Left colon (tissue), 2 donors: ENCODE measurements at places on chromosomes 4 and X.

GRCh38 chr4:88226143-88226542, 58.2 kb downstream of the PPM1K start:
- no peak for DNase-seq

GRCh38 chr4:142743121-142743825, 102.8 kb downstream of the INPP4B start:
- DNase-seq, result no peak

GRCh38 chrX:10172877-10173276, 16.1 kb downstream of the CLCN4 start:
- DNase-seq, result no peak

DNA sequence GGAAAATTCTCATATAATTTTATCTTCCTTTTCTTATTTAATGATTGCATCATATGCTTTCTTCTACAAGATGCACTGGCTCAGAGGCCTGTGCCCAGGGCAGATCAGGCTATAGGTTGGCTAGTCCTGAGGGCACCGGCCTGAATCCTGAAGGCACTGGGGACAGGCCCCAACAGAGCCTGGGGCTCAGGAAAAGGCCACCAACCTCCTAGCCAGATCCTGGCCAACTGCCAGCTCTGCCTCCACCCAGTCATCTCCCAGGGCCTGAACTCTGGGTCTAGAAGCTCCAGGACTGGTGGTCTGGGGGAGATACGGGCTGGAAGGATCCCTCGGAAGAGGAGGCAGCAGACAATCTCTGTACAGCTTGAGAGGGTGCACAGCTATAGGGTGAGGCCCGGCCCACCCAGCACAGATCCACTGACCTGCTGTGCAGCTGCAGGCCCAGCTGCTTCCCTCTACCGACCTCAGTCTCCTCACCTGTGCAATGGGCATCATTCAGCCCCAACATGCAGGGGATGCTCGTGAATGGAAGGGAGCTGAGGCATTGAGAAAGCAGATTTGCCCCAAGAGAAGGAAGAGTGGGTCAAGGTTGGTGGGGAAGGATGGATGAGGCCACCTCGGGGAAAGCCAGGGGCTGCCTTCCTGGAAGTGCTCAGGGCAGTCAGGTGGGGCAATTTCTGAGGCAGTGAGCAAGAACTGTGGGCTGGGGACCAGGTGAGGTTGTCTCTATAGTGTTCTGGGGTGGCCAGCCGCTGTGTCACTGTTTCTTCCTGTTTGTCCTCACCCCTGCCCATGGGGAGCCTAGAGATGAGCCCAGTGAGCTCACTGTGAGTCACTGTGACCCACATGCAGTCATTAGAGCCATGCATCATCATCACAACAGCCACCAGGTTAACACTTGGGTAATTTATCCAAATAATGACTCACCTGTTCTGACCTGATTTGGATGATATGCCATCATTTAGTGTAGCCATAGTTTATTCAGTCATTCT, 22.4 kb upstream of the XAGE2 start:
- no peak for DNase-seq

- no peak for DNase-seq
Measured at GRCh38 chr4:183962419-183962818, 57.3 kb downstream of the STOX2 start.

DNA sequence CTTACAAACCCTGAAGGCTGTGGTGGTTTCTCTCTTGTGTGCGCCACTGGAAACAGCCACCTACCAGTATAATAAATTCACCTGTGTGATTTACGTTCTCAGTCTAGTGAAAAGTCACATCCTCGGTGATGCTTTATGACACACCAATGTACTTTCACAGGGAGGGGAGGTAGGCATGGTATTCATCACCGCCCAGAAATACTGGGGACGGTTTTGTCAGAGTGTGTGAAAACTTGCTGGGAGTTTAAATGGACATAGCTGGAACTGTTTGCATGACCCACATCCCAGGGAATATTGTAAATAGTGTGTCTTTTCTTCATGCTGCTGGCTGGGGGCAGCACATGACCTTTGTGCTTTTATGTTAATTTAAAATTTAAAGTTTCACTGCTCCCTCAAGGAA, 421.8 kb downstream of the MAPK10 start:
- no peak for DNase-seq

- no peak for DNase-seq
Measured at GRCh38 chrX:133745349-133745748, 240.0 kb downstream of the GPC3 start.

- no peak for DNase-seq
Measured at GRCh38 chr4:113987382-113987941, 8.0 kb upstream of the ARSJ start.

DNA sequence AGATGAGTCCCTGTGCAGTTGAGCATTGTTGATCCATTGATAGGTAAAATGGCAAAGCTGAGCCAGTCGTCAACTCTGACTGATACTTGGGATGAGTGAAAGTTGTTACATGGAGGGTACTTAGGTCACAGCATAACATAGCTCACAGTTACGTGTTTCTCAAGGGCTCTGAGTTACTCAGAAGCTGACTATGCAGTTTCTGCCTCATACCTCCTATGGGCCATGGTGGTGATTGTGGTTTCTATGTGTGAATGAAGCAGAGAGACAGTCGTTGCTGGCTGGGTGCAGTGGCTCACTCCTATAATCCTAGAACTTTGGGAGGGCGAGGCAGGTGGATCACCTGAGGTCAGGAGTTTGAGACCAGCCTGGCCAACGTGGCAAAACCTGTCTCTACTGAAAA, 30.8 kb downstream of the FRMPD3 start:
- DNase-seq, result no peak

DNA sequence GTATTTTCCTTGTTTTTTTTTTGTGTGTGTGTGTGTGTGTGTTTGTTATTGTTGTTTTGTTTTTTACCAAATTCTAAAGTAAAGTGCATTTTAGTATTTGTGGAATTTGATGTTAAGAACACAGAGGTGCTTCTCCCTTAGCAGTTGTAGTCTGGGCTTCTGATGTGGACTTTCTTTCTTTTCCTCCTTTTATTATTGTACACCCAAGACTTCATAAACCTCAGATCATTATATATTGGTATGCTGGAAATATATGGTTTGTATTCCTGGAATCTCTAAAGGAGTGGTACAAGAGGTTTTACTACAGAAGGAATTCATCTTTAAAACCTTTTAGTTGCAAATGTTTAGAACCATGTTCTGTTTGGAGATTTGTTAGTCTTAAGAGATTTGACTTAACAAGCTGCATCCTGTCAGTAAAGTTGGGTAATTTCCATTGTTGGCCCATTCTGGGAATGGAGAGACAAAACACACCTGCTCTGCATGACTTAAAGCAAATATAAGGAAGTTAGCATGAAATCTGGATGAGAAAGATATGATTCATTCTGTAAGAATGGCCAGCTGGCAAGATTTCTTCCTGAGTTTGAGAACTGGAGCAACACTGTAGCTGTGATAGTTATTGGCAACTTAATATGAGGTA, 64.0 kb downstream of the SMAD1 start:
- DNase-seq, result no peak

- DNase-seq, result no peak
Measured at GRCh38 chrX:19334945-19335626, 8.6 kb upstream of the PDHA1 start.

- DNase-seq, result no peak
Measured at GRCh38 chrX:150158554-150159332, 204.4 kb upstream of the MAMLD1 start.

GRCh38 chr4:157246964-157247363, 26.4 kb downstream of the GRIA2 start:
- DNase-seq, result no peak

GRCh38 chr4:42750856-42751255, 94.0 kb upstream of the ATP8A1 start:
- no peak for DNase-seq

DNA sequence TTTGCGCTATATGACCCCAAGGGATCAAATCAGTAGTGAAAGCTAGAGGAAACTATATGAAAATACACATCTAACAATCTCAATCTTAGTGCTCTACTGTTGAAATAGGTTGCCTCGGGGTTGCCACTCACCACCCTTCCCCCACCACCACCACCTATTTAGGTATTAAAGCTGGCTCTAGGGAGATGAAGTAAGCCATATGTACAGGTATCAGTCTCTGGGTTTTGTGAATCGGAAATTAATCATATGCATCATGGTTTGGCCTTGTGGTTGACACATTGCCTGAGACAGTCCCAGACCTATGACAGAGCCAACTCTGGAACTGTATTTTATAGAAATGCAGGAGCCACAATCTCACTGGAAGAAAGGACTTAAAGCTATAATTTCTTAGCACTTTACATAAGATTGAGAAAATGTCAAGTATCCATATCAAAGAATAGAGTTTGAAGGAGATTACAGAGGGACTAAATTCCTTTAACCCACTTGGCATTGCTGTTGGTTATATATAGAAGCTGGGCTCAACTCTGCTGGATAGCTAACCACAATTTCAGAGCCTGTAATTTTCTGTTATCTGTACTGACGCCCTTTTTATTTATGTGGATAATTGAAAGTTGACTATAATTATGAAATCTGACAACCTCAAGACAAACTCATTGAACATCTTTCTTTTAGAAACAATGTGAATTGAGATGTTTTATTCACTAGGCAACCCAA, 26.7 kb upstream of the BMP2K start:
- DNase-seq, result no peak

GRCh38 chr4:181761156-181761555, 482.0 kb upstream of the TENM3 start:
- DNase-seq, result no peak

GRCh38 chrX:10240918-10241317, 84.1 kb downstream of the CLCN4 start:
- no peak for DNase-seq

DNA sequence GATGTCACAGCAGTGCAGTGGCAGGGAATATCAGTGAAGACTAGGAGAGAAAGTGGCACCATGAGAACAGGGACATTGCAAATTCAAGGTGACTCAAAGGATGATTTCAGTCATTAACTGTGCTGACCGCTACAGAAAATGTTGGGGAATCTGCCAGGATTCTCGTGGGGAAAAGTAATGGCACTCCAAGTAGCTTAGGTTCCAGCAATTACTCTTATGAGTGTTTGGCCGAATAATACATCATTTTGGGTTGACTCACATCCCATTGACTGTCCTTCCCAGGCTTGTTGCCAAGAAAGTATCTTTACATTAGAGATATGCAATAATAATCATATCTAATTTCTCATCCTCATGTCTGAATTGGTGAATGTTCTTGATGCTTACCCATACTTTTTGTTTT, 1411.1 kb upstream of the PCDH7 start:
- no peak for DNase-seq

DNA sequence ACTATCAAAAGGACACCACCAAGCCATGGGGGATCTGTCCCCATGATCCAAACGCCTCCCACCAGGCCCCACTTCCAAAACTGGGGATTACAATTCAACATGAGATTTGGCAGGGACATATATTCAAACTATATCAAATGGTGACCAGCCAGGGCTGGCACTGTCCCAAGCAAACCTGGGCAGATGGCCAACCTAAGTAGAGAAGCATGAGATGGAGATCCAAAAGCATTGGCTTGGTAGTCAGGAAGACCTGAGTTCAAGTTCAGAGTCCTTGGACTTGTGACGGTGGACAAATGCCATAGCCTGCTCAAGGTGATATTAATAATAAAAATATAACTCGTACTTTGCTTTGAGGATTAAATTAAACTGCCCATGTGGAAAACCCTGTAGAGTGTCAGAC, 79.2 kb upstream of the HS3ST1 start:
- no peak for DNase-seq

- no peak for DNase-seq
Measured at GRCh38 chr4:39998659-39999345, 21.1 kb upstream of the PDS5A start.

- no peak for DNase-seq
Measured at GRCh38 chr4:132642016-132642817, 506.9 kb upstream of the PCDH10 start.

GRCh38 chrX:153538424-153538823, 21.0 kb downstream of the ATP2B3 start:
- no peak for DNase-seq

- DNase-seq, result peak; percentile 57
Measured at GRCh38 chrX:387729-388128, 1.0 kb upstream of the PPP2R3B start.

DNA sequence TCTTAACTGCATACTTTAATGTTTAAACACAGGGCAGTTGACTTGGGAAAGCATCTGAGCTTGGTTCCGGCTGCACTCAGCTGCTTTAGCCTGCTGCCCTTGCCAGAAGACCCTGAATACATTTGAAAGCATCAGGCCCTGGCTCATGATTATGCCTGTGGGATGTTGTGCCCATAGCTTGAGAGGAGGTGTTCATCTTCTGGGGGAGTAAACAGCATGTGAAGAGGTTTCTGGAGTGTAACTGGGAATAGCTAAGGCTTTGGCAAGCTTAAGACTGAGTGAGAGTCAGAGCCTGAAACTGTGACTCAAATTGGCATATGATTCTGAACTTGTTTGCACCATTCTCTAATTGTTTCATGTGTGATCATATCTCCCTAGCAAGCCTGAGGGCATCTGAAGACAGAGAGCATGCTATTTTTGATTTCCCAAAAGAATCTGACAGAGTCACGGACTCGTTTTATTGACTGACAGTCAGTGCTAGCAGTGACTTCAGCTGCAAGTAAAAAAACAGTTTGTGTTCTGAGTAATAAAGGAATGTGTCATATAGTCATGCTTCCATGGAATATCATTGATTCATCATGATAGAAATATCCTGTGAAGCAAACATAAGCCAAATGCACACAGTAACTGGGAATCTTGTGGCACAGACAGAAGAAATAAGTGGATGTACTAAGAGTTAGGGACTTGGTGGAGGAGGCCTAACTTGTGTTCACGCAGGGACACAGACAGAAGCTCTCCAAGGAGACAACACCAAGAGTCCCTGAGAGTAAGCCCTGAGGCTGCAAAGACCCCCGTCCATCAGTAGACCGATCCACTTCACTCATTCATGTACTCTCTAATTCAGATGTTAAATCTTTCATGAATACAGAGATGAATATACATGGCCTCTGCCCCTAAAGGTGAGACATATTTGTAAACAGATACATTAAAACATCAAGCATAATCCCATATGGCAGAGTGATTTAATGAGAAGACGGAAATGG, 100.7 kb downstream of the SYNPO2 start:
- DNase-seq, result no peak

DNA sequence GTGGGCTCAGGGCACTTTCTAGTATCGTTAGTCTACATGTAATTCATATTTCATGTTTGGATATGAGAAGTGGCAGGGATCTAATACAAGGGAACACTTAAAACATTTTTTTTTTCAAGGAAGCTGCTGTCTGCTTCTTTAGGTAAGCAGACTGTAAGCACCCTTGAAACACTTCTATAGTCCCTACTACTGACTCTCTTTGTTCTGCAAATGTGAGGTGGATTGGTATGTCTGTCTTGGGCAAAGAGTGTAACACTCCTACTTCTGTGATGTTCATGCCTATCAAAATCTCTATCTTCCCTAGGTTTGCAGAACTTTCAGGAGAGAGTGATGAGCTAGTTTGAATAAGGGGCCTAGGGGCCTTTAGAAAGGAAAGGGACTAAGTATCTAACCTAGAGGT, 93.9 kb downstream of the ZNF330 start:
- no peak for DNase-seq
